ENCODE measurements at places on chromosomes 12 and 14. TPM values are rescaled to one million over a fixed set of nuclear protein-coding genes. Genes with fewer than 3 reads are reported as not detected.

The ACSS3 gene
- 0.21 TPM for total RNA-seq

The CYP27B1 gene
- total RNA-seq: 1.8 TPM

The TAS2R42 gene
- total RNA-seq: not detected

- DNase-seq: peak; percentile 12
These were observed 42.0 kb downstream of the GPHB5 start for GRCh38 chr14:63276492-63277342.

GRCh38 chr12:89439941-89440340 lies 84.7 kb downstream of the GALNT4 start:
- DNase-seq: no peak

The KSR2 gene
- 1.6 TPM for total RNA-seq

DNA sequence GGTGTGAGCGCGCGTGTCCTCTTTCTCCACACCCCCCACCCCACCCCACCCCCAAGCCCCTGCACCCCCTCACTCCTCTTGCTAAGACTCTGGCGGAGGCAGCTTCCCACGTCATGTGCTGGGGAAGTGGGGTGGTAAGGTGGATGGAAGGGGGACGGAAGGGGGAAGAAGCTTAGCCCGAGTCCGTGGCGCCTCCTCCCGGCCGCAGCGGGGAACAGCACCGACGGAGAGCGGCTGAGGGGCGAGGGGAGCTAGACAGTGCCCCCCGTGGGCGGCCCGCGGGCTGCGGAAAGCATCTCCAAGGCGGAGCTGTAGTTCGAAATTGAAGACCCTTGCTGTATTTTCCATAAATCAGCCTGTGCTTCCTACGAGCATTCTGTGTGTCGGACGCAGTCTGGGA lies 588 bp upstream of the GRIN2B start:
- no peak for DNase-seq

The FOXA1 gene
- total RNA-seq: 131 TPM

The TPPP2 gene
- not detected for total RNA-seq

GRCh38 chr12:1907652-1908611 lies 10.5 kb downstream of the CACNA2D4 start:
- DNase-seq: peak; percentile 86

The TSPAN8 gene
- total RNA-seq: 289 TPM

DNA sequence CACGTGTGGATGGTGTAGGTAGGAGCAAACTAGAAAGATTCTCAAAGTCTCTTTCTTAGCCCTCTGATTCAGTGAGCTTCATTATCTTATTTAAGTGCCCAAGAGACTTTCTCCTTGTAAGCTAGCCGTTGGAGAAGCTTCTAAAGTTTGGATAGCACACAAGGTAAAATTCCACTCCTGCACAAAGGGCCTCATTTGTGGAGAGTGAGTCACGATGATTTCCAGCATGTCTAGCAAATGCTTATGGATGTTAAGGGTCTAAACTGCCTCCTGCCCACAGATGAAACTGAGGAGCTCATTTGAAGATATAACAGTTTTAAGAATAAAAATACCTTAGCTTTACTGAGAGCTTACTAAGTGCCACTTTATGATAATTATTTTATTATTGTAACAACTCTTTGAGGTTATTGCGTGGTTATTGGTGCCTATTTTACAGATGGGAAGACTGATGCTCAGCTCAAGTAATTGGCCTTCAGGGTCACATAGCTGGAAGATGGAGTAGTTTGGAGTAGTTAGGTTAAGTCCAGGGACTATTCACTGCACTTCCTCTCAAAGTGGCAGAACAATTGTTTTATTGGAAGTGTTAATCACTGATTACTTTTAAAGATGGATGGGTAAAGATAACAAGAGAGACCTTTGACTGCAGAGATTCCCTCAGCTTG lies 78.7 kb upstream of the HIF1A start:
- no peak for DNase-seq

DNA sequence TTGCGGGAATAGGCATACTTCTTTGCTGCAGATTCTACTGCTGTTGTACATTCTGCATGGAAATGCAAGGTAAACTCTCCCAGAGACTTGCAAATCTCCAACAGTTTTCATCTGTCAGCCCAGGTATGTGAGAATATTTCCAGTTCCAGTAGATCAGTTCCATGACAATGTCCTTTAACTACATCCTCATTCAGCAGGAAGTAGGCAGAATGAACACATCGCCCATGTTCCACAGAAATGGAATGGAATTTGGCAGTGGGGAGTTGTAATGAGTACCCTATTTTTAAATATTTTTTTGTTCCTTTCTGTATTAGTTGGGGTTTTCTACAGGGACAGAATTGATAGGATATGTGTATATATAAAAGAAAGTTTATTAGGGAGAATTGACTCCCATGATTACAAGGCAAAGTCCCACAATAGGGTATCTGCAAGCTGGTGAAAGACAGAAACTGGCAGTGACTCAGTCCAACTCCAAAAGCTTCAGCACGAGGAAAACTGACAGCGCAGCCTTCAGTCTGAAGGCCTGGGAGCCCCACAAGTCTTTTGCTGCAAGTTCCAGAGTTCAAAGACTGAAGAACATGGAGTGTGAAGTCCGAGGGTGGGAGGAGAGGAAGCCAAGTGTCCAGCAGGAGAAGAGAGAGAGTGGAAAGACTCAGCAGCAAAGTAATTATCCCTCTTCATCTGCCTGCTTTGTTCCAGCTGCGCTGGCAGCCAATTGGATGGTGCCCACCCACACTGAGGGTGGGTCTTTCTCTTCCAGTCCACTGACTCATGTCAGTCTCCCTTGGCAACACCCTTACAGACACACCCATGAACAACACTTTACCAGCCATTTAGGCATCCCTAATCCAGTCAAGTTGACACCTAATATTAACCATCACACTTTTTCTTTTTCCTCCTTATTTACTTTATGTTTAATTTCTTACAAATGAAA lies 110.4 kb upstream of the SCAF11 start:
- DNase-seq: peak; percentile 59

DNA sequence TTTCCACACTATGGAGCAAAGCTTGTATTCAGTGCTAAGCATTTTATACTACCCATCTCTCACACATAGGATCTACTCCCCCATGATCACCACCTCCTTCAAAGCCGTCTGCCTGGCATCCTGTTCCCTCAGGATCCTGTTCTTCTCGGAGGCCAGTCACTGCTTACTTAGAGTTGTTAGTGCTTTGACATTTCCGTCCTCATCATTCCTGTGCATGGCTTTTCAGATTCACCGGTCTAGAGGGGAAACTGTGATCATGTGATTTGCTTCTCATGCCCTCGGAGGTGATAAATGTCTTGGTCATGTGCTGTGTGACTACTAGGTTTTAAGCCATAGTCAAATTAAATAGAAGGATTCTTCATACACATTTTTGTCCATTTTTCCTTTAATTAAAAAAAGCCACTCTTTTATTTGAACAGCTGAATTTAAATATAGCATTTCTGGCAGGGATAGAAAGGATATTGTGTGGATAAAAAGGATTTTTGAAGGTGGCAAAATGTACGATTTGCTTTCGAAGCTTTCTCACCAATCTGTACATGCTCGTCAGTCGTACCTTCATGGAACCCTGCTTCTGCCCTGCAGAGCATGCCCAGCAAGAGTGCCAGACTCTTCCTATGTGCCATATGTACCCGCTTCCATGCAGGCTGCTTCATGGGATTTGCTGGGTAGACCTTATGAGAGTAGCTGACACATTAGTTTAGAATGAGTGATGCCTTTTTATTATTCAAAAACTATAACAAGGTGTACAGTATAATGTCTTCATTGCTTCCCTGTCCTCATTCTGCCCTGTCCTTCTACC lies 53.3 kb downstream of the BMAL2 start:
- no peak for DNase-seq

GRCh38 chr12:114172135-114172534 lies 206.0 kb upstream of the RBM19 start:
- DNase-seq: no peak

The NEUROD4 gene
- total RNA-seq: not detected

The JAG2 gene
- total RNA-seq: 17.6 TPM

- no peak for DNase-seq
These were observed 19.5 kb downstream of the PLXNC1 start for GRCh38 chr12:94167756-94168416.

- no peak for DNase-seq
These were observed 84.3 kb upstream of the ANO2 start for GRCh38 chr12:6029401-6029800.

GRCh38 chr12:25352083-25352918 lies 101.6 kb upstream of the KRAS start:
- DNase-seq: no peak

The CLEC9A gene
- total RNA-seq: not detected

- DNase-seq: no peak
These were observed 18.7 kb upstream of the EPYC start for GRCh38 chr12:91023326-91024004.

The CLSTN3 gene
- total RNA-seq: 37.5 TPM

- no peak for DNase-seq
These were observed 48.6 kb downstream of the KICS2 start for GRCh38 chr12:64173456-64173855.
